ENCODE measurements at places on chromosomes 4 and X.

- no peak for DNase-seq
These were observed 40.9 kb upstream of the VEGFC start for GRCh38 chr4:176833400-176834175.

GRCh38 chr4:123050018-123050417 is 127.6 kb upstream of the NUDT6 start:
- DNase-seq = no peak

DNA sequence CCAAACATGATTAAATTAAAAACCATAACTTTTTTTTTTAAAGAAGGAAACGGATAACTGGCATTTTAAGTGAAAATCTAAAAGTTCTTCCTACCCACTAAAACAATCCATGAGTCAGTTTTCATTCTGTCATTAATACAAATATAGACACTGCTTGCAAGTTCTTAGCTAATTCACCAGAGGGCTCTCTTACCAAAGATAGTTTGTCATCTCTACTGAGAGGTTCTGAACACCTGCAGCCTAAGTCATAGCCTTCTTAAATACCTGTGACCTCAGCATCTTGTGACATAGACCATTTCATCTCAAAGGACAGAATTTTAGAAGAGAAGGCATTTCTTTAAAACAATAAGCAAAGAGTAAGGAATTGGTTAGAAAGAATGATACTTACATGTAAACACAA is 65.3 kb upstream of the FAM120C start:
- DNase-seq = no peak

DNA sequence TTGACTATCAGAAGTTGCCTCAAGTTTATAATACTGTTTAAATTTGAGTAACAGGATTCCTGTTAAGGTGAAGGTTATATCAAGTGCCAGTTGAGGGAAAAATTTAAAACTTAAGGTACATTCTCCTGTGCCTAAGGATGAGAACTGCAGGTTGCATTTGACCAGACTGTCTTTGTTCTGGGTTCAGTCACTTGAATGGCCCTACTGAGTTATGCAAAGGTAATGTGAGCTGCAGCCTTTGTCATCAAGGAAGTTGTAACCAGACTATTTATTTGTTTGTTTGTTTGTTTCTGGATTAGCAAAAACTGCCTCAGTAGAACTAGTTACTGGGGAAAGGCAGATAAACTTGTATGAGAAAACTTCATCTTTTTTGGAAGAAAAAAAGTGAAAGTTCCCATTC is 131.9 kb downstream of the ATOH1 start:
- no peak for DNase-seq

DNA sequence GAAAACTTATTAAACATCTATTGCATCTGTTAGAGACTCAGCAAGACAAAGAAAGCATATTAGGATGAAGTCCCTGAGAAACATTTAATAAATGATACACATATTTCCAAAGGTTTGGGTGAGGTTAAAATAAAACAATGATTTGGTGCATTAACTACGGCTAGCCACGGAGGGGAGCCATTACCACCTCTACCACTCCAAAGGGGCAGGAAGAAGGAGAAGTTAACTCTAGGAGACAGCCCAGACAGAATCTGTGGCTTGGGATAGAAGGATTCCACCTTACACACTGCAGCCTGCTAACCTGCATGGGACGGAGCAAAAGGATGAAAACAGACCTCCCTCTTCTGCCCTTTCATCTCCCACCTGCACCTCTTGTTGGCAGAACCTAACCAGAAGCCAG is 189.1 kb upstream of the C1QTNF7 start:
- peak; percentile 6 for DNase-seq

DNA sequence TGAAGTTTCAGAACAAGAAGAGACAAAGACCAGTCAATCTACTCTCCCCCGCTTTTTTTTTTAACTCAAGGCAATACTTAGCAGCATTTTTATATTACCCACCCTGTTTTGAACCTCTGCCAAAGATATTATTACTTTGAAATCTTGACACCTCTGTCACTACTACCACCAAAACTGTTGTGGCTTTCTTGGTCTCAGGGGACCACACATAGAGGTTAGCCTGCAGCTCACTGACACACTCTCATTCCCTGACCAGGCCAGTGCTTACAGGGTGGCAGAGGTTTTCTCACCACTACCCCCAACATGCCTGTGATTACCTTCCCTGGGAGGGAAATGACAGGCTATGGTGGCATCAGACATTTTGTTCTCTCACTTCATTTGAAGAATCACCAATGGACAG is 137.4 kb upstream of the STIM2 start:
- DNase-seq = no peak

DNA sequence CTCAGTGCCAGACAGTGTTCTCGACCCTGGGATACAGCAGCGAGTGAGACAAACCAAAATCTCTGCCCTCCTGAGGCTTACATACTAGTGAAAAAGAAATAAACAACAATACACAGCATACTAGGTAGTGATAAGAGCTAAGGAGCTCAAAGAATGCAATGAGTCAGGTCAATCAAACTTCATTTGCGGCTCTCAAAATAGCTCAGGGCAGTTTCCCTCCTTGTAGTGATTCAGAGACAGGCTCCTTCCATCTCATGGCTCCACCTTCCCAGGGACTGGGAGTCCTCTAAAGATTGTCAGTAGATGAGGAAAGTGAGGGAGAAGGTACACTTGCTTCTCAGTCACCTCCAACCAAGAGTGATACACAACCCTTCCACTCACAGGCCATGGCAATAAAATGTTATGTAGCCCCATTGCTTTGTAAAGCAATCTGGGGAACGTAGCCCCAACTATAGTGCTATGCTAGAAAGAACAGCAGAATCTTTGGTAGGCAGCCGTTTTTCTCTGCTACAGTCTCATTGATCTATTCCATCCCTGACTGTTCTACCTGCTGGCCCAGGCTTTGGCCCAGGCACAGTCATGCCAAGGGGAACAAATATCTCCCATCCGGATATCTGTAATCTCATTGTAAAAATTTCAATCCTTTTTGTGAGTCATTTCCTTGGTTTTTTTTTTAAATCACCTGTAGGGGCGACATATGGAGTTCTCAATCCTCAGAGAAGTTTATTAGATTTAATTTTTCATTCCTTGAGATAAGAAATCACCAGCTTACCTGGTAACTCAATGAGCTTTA is 183.1 kb upstream of the S100G start:
- DNase-seq = no peak

DNA sequence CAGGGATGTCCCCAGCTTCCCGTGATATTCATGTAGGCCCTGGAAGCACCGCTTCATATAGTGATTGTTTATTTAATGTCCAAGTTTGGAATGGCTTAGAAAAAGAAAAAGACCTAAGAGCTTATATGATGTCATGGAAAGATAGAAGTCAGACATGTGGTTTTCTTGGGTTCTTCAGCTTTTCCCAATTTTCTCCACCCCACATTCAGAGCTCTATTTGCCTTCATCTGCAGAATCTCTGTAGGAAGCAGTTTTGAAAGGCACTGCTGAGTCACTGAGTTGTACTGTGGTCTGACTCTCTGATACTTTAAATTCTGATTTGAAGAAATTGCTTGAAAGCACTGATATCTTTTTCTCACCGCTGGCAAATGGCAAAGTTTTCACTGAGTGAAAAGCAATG is 120.6 kb upstream of the EDNRA start:
- no peak for DNase-seq

GRCh38 chr4:170610434-170610833 is 520.7 kb upstream of the AADAT start:
- DNase-seq = no peak

GRCh38 chr4:54228056-54228527 is 1.0 kb upstream of the PDGFRA start:
- DNase-seq = no peak

GRCh38 chr4:158274636-158275035 is 64.3 kb downstream of the TMEM144 start:
- DNase-seq = no peak

- no peak for DNase-seq
These were observed 15.6 kb downstream of the TLR8 start for GRCh38 chrX:12921886-12922598.

DNA sequence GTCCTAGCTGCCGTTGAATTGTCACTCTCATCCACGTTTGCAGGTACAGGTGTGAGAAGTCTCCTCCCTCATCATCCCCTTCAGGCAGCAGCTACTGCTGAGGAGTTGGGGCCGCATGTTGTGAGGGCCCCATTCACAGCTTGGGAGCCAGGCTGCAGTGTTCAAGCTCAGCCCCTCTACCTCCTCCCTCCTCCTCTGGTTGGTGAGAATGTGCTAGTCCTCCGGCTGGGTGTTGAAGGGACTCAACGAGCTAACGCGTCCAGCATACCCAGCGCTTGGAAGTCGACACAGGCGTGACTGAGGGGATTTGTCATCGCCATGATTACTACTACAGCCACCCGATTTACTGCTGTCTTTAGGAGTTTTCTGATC is 82.0 kb upstream of the PSAPL1 start:
- DNase-seq = no peak

- DNase-seq = peak; percentile 32
These were observed 5.4 kb downstream of the GABRQ start for GRCh38 chrX:152642931-152643564.

Data from amygdala (tissue), 56 donors.